Panc1 (cell line): ENCODE measurements at places on chromosomes 16 and 17.

- no peak for DNase-seq
Measured at GRCh38 chr17:64158831-64159590, 29.1 kb upstream of the ERN1 start.

DNA sequence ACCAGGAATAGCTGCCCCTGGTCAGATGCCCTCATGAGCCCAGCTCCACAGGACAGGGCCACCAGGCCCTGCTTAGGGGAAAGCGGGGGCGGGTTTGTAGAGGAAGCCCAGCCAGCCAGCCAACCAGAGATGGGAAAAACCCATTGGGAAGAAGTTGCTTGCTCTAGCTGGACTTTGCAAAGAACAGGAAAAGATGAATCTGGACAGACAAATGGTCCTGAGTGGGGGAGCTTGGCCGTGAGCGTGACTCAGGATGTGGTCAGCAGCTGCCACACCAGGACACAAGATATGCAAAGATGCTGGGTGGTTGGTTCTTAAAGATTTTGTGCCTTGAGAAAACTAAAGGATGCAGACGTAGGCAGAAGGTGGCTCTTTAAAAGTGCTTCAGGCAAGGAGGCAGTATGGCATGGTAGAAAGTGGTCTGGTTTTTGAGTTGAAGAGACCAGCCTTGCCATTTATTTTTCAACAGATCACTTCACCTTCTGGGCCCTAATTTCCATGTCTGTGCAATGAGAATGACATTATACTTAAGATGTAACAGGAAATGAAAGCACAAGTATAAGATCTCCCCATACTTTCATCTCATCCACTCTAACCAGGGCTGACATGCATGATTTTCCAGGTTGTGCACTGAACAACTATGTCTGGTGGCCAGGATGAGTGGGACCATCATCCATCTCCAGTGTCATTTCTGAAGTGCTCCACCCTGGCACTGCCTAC, 27.8 kb upstream of the HEATR6 start:
- DNase-seq = no peak

GRCh38 chr16:88459366-88460073, 6.4 kb downstream of the ZFPM1 start:
- no peak for DNase-seq

DNA sequence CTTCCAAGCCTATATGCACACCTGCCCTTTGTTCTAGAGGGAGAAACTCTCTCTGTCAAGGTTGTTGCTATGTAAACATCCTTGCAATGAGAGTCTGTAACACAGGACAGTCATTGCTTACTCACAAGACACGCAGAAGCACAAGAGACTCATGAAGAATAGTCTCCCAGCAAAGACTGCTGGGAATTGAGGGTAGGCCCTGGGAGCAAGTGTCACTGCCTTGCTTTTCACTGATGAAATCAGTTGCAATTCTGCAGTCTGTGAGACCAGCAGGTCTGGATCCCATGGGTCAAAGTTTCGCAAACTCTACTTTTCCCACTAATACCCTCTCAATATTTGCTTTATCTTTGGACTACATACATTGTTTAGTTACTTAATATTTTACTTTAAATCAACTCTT, 177.4 kb downstream of the FTO start:
- peak; percentile 51 for DNase-seq

DNA sequence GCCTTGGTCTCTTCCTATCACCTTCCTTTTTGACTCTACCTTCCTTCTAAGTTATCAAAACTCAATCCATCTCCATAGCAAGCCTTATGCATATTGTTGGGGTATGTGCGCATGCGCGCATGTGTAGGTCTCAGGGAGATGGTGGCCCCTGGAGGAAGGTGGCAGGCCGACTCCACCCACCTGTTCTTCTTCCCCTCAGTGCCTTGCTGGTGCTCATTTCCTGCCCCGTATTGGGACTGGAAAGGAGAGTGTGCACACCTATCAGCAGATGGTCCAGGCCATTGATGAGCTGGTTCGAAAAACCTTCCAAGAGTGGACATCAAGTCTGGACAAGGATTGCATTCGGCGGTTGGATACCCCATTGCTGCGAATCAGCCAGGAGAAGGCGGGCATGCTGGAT, 25.2 kb downstream of the DNAH2 start:
- DNase-seq = no peak

- no peak for DNase-seq
Measured at GRCh38 chr17:4652997-4653396, 11.5 kb upstream of the ALOX15 start.

DNA sequence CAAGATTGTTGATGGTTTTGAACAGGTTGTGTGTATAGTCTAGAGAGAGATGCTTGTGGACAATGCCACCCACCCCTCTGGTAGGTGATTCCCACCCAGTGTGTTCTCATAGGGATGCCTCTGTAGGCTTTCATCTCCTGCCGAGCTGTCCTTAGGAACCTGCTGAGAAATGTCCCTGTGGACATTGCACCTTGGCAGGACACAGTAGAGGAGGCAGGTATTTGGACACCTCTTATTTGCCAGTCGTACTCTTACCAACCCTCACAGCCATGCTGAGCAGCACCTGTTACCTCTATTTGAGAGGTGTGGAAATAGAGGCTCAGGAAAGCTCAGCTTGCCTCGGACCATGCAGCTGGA, 33.2 kb downstream of the EPN2 start:
- DNase-seq = no peak

DNA sequence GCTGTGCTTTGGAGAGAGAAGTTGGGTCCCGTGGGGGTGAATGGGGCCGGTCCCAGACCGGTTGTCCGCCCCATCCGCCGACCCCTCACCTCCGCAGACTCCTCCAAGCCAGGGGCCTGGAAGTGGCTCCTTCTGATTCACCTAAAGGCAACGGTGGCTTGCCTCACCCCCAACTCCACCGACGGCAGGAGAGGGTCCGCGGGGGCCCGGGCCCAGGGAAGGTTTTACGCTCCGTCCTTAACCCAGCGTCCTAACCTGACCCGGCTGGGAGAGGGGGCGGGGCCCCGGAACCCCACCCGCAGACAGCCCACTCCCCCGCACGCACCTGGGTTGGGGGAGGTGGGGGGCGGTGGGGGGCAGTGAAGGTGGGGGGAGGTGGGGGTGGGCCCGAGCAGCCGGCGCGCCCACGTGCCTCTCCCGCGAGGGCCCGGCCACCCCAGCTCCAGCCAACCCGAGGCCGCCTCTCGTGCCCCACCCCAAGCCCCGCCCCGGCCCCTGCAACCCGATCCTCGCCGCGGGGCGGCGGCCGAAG, 12.7 kb upstream of the CD300A start:
- DNase-seq = no peak

GRCh38 chr17:59357929-59358328, 26.5 kb downstream of the YPEL2 start:
- DNase-seq = no peak

- DNase-seq = no peak
Measured at GRCh38 chr16:84319146-84319760, 24.6 kb downstream of the WFDC1 start.

DNA sequence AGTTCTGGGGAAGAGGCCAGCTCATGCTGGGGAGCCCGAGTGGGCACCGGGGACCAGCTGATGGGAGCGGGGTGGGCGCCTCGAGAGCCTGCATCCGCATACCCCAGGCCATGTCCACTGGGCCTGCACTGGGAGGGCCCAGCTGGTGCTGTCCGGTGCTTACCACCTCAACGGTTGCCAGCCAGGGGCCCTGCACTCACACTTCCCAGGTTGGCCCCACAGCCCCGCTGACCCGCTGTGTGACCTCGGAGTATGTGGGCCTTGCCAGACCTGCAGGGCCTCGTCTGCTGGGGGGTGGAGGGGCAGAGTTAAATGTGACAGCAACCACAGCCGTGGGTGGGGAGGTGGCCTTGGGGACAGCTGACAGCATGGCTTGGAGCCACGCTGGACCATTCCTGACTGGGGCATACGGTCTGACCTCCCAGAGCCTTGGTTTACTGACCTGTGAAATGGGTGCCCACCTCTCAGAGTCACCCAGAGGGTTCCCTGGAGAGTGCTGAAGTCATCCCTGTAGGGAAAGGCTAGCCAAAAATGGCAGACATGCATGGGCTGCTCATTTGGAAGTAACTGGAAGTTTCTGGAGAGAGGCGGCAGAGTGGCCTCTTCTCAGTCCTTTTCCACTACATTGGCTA, 5.4 kb upstream of the GAA start:
- no peak for DNase-seq

DNA sequence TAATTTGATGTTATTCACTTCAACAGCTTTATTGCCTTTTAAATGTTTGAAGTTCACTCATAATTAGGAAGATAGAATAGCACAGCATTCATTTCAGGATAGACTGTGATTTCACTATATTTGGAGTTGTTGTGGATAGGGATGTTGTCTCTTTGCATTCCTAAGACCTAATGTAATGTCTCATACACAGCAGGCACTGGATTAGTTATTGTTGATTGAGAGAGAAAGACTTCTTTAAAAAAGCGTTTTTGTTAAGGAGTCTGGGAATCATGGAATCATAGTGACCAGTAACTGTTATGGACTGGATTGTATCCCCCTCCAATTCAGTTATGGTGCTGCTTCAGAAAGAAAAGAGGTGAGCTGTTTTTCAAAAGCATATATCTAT, 122.0 kb downstream of the USP22 start:
- no peak for DNase-seq

DNA sequence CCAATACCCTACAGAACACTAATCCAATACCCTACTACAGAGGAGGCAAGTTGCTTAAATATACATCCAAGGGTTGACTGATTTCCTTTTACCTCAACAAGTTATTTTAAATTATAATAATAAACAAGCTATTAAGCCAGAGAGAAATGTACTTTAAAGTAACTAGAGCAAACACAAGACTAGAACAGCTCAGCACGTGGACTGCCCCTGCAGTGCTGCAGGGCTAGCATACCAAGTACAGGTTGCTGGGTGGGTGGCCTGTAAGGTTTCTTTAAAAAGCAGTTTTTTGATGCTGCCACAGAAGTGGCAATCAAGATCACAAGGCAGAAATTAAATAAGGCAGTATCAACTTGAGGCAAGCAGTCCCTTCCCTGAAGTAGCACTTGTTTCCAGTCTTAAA, 63.5 kb downstream of the PARN start:
- DNase-seq = no peak

DNA sequence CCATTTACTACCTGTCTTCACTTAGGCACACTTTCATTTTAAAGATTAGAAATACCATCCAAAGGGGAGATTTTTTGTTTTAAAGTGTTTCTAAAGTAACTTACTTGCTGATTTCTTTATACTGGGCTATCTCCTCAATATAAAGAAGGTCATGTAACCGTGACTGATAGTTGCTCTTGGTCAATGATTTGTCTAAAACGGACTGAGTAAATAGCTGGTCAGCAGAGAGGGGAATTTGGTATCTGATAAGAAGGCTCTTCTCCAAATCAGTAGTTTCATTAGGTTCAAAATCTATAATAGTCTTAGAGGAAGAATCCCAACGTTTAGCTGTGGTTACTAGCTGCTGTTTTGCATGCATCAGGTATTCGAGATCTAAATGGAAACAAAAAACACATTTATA, 66.4 kb downstream of the HELZ start:
- no peak for DNase-seq

- no peak for DNase-seq
Measured at GRCh38 chr17:43823350-43824084, 9.4 kb downstream of the MPP3 start.

DNA sequence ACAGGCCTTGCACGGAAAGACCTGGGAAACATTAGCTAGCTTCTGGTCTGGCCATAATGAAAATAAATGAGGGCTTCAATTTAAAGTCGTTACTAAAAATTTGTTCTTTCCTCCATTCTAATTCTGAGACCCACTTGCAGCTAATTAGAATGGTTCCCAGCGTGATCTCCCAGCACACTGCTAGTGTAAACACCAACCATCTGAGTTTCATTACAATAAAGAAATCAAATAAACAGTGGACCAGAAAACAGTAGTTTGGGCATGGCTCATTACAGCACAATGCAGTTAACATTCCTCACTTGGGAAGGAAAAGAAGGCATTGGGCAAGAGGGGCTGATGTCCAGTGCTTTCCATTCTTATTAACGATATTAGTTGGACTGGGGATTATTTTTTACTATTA, 410.9 kb upstream of the SOX9 start:
- DNase-seq = no peak

DNA sequence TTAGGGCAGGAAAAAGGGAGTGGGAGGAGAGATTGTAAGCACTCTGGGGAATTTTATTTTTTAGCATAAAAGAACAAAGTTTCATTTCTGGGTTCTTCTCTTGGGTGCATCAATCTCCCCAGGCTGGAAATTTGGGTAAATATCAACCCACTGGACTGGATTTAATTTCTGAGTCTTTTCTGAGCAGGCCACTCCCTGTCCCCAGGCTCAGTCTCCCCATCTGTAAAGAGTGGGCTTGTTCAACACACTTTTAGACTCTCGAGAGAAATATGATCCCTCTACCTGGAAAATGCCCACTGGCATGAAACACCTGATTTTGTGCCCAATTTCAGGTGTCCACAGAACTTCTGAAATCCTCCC, 617 bp upstream of the VTN start:
- no peak for DNase-seq

DNA sequence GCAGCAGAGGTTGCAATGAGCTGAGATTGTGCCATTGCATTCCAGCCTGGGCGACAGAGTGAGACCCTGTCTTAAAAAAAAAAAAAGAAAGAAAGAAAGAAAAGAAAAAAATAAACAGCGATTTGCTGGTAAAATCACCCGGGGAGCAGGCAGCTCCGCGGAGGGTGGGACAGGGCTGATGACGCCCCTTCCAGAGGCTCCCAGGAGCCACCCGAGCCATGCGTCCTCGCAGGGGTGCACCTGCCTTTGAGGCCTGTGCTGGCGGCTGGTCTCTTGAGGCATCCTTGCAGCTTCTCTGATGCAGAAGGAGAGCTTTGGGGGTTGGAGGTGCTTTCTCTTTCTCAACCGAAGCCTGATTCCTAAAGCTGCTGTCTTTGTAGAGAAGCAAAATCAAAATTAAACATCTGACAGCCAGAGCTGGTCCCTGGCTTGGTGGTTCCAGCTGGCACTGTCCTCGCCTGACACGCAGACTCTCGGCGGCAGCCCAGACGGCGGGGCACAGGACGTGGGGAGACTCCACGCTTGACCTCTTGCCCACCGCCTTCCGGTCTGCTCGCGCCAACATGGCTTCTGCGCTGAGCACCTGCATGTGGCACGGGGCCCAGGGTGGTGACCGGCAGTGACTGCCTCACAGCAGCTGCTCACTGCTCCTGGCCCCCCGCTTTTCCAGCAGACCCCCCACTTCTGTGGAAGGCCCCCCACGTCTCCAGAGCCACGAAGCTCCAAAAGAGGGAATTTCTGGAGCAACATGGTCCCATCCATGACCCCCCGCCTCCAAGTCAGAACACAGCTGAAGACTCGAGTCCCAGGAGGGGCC, 6.6 kb downstream of the UTS2R start:
- no peak for DNase-seq

GRCh38 chr17:13016881-13017654, 759 bp downstream of the ELAC2 start:
- no peak for DNase-seq
